ENCODE measurements at places on chromosomes 2 and 18. TPM values are rescaled to one million over a fixed set of nuclear protein-coding genes. Genes with fewer than 3 reads are reported as not detected.

The CROCC2 gene
- not detected for total RNA-seq

The ABHD1 gene
- 0.50 TPM for total RNA-seq

The LRRTM4 gene
- not detected for total RNA-seq

The C2orf15 gene
- total RNA-seq = 0.58 TPM

The CYP27A1 gene
- total RNA-seq = 0.18 TPM

The SLC38A11 gene
- not detected for total RNA-seq

The FAM228A gene
- total RNA-seq = not detected

The TWIST2 gene
- total RNA-seq = 12.1 TPM

The UGT1A3 gene
- total RNA-seq = not detected

The TXNDC2 gene
- total RNA-seq = 0.17 TPM

The UGT1A10 gene
- total RNA-seq = not detected

The SCN1A gene
- total RNA-seq = not detected

The FAHD2B gene
- 10.6 TPM for total RNA-seq

The AKAIN1 gene
- not detected for total RNA-seq

The NXPH2 gene
- not detected for total RNA-seq

The VAMP8 gene
- total RNA-seq = 18.2 TPM

The CCDC85A gene
- 0.39 TPM for total RNA-seq

The LIMS2 gene
- total RNA-seq = 6.2 TPM

The BOLL gene
- total RNA-seq = not detected

The KCNIP3 gene
- total RNA-seq = 2.3 TPM

The TDRD15 gene
- total RNA-seq = not detected

The TMEM198 gene
- total RNA-seq = 0.80 TPM

The EFEMP1 gene
- 48.1 TPM for total RNA-seq

The DCC gene
- not detected for total RNA-seq

The BAZ2B gene
- total RNA-seq = 8.5 TPM

The AFF3 gene
- total RNA-seq = 0.08 TPM

The ASB18 gene
- total RNA-seq = not detected

The GALNT3 gene
- total RNA-seq = not detected

The CHRNG gene
- not detected for total RNA-seq

The DTNA gene
- total RNA-seq = 0.14 TPM

The CBLN2 gene
- 0.12 TPM for total RNA-seq

The ANKRD29 gene
- total RNA-seq = 17.6 TPM

The OR6B2 gene
- total RNA-seq = not detected

The CTAGE1 gene
- total RNA-seq = not detected

The ALLC gene
- total RNA-seq = 0.11 TPM

The FN1 gene
- 270 TPM for total RNA-seq

The ERMN gene
- not detected for total RNA-seq

The SPP2 gene
- total RNA-seq = not detected

The ZNF892 gene
- total RNA-seq = 0.74 TPM

Data from A549 treated with dexamethasone at 1 μM for 4 hours (cell line).